Astrocyte of the hippocampus (primary cell): ENCODE measurements at places on chromosomes 5 and 9.

GRCh38 chr5:146039420-146039819, 66.0 kb downstream of the PLAC8L1 start:
- no peak for DNase-seq

DNA sequence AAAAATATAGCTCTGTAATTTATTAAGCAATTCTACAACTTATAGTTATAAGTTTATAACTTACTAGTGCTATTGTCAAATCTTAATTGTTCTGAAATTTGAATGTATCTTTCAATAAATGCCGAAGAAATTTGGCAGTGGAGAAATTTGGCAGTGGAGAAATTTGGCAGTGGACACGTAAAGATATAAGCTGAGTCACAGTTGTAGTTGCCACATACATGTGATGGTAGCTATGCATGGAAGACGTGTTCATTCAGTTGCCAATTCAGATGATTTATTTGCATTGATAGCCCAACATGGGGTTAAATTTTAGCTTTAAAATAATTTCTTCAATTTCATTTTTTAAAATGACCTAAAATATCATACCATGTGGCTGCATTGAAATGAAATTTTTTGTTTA, 127.8 kb upstream of the NR4A3 start:
- DNase-seq, result no peak

GRCh38 chr5:160961038-160961437, 109.0 kb upstream of the ATP10B start:
- no peak for DNase-seq

GRCh38 chr9:76873821-76874220, 32.1 kb downstream of the PRUNE2 start:
- DNase-seq, result no peak

DNA sequence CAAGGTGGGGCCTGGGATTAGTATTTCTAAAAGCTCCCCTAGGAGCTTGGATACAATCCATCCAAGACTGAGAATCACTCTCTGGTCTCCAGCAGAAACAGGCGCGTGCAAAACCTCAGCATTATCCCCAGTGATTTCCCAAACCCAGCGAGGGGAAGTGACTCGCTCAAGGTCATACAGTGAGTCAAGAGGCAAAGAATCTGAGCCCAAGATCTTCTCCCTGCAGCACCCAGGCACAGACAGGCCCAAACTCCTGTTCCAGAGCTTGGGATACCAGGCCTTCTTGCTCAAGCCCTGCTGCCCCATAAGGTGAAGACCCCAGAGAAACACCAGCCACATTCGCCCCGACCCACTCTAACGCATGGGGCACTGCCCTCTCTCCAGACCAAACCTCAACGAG, 33.2 kb downstream of the SHB start:
- no peak for DNase-seq

DNA sequence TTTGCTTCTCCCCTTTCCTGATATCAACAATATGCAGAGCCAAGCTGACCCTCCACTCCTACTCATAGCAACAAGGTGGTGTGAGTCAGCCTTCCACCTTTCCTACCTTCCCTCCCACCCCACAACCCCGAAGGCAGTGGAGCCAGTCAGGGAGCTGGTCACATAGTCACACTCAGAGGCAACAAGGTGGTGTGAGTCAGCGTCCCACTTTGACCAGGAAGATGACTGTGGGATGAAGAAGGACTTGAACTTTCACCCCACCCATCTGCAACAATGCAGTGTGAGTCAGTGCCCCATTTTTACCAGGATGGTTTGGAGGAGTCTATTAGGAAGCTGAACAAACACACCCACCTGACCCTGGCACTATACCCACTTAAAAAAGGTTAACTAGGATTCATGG, 30.1 kb upstream of the ZNF782 start:
- DNase-seq, result peak; percentile 59

DNA sequence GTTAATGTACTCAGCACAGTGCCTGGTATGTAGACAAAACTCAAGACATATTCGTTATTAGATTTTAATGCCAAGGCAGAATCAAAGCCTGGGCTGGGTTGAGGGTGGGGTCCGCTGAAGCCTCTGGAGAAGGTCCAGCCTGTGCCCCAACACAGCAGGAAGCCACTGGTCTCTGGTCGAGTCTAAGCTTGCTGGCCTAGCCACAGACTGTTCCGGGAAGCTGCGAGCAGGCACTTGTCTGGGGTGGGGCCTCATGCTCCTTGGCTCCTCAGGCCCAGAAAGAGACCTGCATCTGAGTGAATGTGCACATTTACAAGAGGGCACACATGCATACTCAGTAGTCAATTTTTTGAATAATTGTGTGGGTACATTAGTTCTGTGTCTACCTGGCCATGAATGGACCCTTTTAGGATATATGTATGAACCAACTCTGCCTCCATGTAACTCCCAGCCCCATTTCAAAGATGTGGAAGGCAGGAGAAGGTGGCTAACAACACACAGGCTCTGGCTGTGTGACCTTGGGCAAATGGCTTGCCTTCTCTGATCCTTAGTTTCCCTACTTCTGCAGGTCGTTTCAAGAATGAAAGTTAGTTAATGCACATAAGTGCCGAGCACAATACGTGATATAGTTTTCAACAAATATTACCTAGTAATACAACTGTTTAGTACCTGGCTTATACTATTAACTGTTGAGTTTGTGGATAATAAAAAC, 18.3 kb downstream of the FAT2 start:
- no peak for DNase-seq

- DNase-seq, result peak; percentile 66
These were observed 106.0 kb downstream of the PHF2 start for GRCh38 chr9:93682155-93682968.

DNA sequence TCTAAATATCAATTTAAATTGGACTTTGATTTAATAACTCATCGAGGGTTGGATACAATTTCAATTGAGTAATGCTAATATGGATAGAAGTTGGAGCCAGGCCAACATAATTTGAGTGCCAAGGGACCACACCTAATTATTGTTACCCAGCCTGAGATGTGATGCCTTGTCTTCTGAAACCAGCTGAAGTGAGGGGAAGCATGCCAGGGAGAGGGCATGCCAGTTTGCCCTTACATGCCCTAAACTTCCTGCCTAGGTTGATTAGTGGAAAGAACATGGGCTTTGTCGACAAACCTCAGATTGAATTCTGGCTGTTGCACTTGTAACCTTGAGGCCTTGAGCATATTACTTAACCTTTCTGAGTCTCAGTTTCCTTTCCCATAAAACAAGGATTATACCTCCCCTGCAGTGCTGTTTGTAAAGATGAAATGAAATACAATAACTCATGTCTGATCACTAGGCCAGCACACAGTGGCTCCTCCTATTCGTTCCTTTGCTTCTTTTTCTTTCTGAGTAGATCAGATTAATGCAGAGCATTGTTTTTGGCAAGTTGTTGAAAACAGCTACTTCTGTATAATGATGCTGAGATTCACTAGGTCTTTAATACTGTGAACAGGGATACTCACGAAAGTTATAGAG, 412.8 kb downstream of the TLE4 start:
- DNase-seq, result no peak

DNA sequence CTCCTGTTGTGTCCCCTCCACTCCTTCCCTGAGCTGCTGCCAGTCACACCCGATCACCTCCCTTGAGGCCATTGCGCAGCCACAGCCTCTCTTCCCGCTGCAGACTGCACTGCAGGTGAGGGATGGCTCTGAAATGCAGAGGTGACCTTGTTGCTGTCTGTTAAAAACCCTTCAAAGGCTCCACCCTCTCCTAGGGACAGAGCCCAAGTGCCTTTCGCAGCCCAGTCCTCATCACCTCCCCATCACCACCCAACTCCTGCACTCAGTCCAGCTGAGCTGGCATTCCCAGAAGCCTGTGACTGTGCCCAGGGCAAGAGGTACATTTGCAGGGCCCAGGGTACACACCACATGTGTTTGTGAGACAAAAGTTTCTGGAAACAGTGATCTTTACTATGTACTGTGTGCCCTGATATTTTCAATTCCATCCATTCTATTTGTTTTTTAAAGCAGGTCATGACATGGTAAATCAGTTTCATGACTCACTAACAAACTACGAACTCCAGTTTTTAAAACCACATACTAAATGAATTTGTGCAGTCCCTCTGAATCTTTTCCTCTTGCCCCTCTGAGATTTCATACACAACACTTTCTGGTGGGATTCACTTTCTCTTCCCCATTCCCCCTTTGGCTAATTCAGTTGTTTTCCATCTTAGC, 73.0 kb upstream of the SPOCK1 start:
- peak; percentile 19 for DNase-seq

DNA sequence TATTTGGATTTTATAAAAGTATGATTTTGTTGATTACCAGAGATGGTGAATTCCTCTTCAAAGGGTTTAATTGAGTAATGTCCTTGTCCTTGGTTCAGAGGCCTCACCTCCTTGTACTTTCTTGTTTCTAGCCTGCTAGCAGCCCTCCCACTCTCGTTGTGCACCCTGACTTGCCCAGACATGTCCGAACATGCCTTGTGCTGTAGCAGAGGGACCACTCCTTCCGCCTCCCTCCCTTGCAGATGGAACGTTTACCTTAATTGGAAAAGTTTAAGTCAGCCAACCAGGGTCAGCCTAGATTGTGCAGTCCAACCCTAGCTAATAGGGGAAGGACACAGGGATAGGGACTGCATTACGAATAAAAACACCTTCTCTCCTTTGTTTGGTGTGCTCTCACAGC, 406.9 kb upstream of the NMUR2 start:
- no peak for DNase-seq
